ENCODE measurements at places on chromosomes 11 and 22. TPM values are rescaled to one million over a fixed set of nuclear protein-coding genes. Genes with fewer than 3 reads are reported as not detected.
A peak's percentile ranks its signal among the peaks of the same experiment; 100 is the strongest.

DNA sequence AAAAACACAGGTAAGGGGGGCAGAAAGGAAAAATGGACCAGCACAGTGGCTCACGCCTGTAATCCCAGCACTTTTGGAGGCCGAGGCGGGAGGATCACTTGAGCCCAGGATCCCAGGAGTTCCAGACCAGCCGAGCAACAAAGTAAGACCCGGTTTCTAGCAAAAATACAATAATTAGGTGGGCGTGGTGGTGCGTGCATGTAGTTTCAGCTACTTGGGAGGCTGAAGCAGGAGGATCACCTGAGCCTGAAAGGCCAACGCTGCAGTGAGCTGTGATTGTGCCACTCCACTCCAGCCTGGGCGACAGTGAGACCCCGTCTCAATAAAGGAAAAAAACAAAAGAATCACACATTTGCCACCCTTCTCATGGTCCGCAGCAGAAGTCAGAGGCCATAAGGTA lies 519.4 kb downstream of the BRD1 start:
- DNase-seq = no peak

GRCh38 chr11:109845437-109845836 lies 247.8 kb upstream of the ZC3H12C start:
- DNase-seq = no peak

DNA sequence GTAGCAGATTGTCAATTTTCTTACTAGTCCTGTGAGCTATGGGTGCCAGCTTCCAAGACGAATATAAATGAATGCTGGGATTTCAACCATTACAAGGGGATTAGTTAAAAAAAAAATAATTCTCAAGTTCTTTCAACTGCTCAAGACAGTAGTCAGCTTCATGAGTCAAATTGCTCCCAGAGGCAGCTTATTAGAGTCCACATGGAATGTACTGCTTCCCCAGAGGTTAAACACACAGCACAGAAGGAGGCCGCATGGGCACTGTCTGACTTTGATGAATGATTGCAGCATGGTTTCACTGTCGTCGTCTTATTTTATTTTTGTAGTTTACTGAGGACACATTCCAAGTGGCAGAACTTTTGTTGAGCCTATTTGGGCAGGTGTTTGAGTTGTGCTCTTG lies 563.2 kb downstream of the TMEM135 start:
- no peak for DNase-seq

DNA sequence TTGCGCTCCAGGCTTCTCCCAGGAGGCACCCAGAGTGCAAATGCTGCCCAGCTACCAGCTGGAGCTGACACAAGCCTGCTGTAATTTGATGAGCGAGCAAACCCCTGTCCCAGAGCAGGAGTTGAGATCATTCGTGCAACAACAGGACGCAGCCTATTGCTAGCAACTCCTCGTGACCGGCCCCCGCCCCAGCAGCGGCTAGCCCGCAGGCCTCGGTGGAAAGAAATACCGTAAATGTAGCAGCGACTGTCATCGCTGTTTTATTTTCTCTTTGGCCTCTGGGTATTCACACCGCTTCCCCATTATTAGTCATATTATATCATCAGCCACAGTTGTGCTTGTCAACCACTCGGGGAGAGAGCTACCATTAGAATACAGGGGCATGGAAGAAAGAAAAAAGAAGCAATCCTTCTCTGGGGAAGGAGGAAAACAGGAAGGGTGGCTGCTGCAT lies 59.2 kb upstream of the ATXN10 start:
- DNase-seq = peak; percentile 32

DNA sequence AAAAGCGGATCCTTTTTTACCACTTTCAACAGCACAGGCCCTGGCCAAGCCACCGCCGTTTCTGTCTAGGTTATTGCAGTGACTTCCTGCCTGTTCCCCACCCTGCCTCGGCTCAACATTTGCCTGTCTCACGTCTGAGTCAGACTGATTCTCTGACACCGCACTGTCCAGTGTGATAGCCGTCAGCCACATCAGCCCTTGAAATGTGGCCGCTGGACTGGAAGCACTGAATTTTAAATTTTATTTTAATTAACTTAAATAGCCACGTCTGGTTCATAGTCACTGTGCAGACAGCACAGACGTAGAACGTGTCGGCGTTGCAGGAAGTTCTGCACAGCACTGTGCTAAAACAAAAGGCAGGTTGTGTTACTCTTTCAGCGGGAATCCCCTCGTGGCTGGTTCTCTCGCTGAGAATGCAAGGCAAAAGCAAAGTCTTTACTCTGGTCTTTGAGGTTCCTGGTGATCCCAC lies 56.3 kb upstream of the ADSL start:
- no peak for DNase-seq

GRCh38 chr11:87290304-87290922 lies 252.7 kb downstream of the TMEM135 start:
- no peak for DNase-seq

DNA sequence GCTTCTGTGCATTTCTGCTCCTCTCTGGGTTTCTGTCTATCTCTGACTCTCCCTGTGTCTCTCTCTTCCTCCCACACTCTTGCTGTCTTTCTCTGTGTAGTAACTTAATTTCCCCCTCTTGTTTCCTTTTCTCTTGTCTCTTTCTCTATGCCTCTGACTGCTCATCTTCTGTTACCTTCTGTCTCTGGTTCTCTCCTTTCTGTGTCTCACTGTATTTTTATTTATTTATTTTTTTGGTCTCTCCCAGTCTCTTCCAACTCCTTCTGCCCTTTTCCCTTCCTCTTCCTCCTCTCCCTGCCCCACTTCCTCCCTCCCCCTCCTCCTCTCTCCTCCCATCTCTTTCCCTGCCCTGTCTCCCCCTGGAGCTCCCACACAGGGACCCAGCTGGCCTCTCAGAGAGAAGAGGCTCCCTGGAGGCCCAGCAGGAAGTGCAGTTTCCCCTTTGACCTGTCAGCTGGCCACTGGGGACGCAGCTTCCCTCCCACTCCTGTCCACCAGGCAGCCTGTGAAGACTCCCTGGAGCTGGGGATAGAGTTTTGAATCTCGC lies 38.3 kb upstream of the MYH9 start:
- peak; percentile 47 for DNase-seq

GRCh38 chr11:79813551-79813950 lies 372.7 kb upstream of the TENM4 start:
- no peak for DNase-seq

DNA sequence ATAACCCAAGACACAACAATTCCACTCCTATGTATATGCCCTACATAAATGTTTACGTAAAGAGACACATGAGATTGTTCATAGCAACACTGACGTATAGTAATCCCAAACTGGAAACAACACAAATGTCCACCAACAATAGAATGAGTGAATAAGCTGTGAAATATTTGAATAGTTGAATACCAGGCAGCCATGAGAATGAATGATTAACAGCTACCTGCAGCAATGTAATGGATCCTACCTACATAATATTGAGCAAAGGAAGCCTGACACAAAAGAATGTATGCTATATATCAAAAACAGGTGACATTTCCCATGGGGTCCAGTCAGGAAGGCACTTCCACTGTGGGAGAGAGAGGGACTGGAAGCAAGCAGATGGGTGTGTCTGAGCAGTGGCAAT lies 92.8 kb upstream of the LINC01488 start:
- no peak for DNase-seq

- DNase-seq = peak; percentile 43
Measured at GRCh38 chr22:25085930-25086901, 113.4 kb upstream of the CRYBB3 start.

DNA sequence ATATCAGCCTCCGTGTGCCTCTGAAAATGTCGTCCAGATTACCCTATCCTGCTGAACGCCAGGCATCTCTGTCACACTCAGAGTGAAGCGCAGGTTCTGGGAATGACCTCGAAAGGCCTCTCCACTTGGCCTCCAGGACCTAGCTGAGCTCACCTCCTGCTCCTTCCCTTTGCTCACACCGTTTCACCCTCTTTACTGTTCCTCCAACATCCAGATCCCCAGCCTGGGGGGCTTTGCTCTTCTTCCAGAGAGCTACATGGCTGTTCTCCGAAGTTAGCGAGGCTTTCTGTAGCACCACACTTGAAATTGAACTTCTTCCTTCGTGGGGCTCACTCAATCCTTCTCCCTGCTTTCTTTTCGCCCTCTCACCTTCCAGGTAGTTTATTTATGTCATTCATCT lies 27.9 kb downstream of the GLB1L2 start:
- DNase-seq = no peak

GRCh38 chr11:9081153-9081552 lies 10.2 kb downstream of the SCUBE2 start:
- no peak for DNase-seq

OR4D9 gene
- total RNA-seq = not detected

KRTAP5-10 gene
- total RNA-seq = 0.37 TPM

EFCAB6 gene
- 4.4 TPM for total RNA-seq

PNPLA5 gene
- not detected for total RNA-seq
